Tibial artery (tissue), 4 donors: ENCODE measurements at places on chromosomes 3 and 15.

- no peak for DNase-seq
These were observed 453.7 kb downstream of the FOXP1 start for GRCh38 chr3:71129611-71130431.

DNA sequence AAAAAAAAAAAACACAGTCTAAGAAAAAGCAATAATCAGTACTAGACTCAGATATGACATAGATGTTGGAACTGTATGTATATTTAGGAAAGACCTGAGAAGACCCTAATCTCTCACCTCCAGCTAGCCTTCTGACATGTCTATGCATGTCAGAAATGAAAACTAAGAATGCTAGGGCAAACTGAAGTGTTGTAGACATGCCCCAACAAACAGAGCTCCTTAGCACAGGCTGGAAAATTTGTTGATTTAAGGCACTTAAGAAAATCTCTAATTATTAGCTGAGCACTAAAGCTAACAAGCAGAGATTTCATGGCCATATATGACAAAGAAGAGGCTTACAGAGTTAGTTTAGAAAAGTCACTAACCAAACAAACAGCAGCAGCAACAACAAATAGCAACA is 45.5 kb upstream of the PRSS50 start:
- DNase-seq, result no peak

DNA sequence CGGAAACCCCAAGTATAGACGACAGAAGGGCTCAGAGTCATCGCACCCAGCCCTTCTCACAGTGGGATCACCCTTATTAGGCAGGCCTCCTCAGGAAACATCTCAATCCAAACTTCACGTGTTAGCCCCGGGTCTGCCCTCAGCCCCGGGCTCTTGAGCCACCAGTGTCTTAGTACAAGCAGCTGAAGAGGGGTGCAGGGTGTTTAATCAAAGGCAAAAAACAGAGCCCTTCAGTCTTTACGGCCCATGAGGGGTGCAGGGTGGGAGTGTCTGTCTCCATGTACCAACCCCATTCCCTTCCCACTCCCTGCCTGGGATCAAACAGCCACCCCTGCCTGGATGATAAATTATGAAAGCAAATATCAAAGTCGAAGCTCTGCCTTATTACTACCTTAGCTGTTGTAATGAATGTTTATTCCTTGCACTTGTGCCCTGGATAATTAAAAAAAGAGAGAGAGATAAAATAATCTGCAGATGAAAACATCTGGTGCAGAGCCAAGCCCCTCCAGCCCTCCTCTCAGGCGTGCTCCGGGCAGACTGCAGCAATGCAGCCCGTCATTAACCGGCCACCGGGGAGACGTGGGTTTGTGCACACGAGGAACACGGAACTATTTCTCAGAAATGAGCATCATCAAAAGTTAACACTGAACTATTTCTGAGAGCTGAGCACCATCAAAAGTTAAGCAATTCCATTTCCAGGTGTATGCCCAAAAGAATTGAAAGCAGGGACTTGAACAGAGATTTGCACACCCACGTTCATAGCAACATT is 64.5 kb downstream of the ADAMTS17 start:
- no peak for DNase-seq

GRCh38 chr3:119191800-119192199 is 18.4 kb downstream of the UPK1B start:
- no peak for DNase-seq

DNA sequence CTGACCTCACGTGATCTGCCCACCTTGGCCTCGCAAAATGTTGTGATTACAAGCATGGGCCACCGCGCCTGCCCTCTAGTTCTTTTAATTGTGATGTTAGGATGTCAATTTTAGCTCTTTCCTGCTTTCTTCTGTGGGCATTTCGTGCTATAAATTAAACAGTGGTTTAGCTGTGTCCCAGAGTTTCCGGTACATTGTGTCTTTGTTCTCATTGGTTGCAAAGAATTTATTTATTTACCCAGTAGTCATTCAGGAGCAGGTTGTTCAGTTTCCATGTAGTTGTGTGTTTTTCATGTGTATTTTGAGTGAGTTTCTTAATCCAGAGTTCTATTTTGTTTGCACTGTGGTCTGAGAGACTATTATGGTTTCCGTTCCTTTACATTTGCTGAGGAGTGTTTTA is 30.1 kb downstream of the MYRIP start:
- no peak for DNase-seq

- no peak for DNase-seq
These were observed 439.9 kb downstream of the TBL1XR1 start for GRCh38 chr3:176757429-176757828.

DNA sequence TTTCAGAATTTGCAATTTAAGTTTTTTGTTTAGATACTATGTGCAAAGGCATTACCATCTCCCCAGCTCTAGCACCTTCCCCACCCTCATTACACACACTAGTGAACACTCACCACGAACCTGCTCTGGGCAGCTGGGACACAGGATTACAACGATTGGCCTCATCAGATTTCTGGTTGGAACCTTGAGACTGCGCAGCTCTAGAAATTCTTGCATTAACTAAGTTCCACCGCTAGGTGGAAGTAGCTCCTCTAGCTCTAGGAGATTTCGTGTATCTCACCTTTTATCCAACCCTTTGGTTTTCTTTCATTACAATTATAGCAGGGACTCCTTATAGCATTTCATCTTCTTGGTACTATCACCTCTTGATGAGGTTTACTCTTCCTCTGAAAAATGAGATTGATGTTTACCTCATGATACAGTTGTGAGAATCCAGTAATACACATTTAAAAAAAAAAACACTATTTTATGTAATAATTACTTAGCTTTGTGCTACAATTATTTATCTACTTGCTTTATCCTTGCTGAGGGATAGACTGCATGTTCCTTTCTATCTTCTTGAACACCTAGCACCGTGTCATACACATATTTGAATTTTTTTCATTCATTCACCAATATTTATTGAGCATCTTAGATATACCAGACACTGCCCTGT is 28.7 kb upstream of the PLOD2 start:
- no peak for DNase-seq

- no peak for DNase-seq
These were observed 13.8 kb upstream of the CCR9 start for GRCh38 chr3:45872569-45872968.

DNA sequence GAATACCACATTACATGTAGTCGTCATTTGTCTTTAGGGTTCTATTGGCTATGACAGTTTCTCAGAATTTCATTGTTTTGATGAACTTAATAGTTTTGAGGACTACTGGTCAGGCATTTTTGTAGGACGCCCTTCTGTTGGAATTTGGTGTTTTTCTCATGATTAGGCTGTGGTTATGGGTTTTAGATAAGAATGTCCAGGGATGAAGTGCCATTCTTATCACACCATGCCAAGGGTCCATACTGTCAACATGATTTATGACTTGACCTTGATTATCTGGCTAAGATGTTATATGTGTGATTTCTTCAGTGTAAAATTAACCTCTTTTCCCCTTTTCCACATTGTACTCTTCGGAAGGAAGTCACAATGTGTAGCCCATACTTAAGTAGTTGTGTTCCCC is 135.3 kb downstream of the DIPK2A start:
- DNase-seq, result no peak

GRCh38 chr3:99505646-99506269 is 132.6 kb upstream of the COL8A1 start:
- DNase-seq, result peak; percentile 87

GRCh38 chr15:85401108-85401774 is 20.8 kb downstream of the AKAP13 start:
- no peak for DNase-seq

DNA sequence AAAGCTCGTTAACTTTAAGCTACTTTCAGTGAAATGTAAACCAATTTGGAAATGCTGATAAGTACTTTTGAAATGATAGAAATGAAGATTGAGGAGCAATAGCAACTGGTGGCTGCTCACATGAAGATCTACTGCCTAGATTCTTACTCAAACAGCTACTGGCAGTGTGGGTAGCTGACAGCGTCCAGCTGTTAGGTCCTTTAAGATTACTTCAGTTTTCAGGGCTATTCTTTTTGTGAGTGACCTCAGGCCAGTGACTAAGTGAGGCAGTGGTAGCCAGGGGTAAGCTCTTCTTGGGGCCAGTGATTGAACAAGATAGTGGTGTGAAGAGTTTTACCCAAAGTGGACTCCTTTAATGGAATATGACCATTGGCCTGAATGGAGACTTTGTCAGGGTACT is 41.3 kb downstream of the NECTIN3 start:
- no peak for DNase-seq

DNA sequence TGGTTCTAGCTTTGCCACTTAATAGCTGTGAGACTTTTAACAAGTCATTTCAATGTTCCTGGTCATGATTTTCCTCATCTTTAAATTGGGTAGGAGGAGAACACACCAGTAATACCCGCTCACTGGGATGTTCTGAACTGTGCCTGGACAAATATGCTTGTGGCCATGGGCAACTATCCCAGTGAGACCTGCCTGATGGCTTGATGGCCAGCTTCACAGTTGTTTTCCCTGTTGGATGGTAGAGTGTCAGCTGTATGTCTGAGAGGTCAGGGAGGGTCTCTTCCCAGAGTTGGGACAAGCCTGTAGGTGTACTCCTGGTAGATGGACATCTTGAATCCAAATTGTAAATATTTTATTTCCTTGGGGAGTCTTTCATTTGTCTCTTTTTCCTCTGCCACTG is 92.5 kb upstream of the PFN2 start:
- no peak for DNase-seq

- DNase-seq, result no peak
These were observed 189.3 kb upstream of the ROBO1 start for GRCh38 chr3:79957066-79957465.
